ENCODE measurements at places on chromosomes 1 and 21.

GRCh38 chr1:241598249-241598648, 41.9 kb downstream of the CHML start:
- DNase-seq = peak; percentile 16

- DNase-seq = no peak
Measured at GRCh38 chr1:53388963-53389362, 61.1 kb upstream of the LRP8 start.

DNA sequence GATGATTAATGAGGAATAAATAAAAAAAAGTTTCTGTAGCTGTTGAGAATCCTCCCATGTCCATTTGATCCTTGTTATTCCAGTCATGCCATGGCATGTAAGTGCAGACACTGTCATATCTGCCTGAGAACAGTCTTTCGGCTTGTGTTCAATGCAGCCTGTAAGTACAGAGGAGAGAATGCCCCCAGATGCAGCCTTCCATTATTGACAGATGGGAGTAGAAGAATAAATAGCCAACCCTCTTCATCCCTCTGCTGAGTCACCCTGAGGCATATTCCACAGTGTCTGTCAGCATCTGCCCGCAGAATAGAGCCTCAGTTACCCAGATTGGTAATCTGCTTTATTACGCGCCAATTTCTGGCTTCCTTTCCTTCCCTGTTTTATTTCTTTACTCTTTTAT, 139.4 kb downstream of the LRRC7 start:
- no peak for DNase-seq

DNA sequence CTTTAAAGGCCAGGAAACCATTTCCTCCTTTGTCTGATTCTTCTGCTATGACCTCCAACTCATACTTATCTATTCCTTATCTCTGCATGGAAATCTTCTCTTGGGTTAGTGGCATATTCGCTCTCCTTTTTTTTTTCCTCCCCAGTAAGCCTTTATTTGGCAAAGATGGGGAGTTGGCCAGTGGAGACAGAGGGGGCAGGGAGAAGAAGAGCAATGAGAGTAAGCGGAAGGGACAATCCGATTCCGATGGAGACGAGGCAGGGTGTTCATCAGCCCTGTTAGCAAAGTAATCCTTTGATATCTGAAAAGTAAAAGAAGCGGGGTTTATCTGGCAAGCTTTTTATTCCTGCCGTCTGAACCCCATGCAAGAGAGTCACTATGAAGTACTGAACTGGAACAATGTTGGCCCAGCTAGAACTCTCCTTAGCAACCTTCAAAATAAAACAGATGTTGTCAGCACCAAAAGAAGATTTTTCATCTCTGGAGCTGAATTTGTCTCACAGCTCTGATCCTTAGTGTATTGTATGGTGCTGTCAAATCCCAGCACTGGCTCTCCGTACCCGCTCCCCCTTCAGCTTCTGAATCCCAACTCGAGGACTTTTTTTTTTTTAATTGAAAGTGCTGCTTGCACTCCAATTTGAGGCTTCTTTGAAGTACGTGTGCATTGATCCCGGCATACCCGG, 40.9 kb downstream of the PTGFRN start:
- DNase-seq = no peak

DNA sequence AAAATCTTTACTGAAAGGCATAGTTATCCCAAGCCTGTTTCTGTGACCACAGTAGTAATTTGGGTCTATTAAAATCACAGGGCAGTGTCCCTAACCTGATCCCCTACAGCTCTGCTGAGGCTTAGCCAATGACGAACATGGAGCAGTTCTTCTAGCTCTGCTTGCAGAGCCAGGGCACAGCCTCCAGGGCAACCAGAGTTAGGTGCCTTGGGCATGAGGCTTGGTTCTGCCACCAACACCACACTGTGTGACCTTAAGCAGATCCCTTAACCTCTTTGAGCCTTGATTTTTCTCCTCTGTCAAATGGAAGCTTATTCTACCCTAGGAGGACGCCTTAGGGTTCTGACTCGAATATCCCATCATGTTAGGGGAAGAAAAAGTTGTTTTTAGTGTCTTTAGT, 86.7 kb upstream of the TLR5 start:
- no peak for DNase-seq

Data from germinal center (tissue), 1 donor.